Stimulated activated CD8-positive, alpha-beta memory T cell treated with anti-CD3 and anti-CD28 coated beads, Interleukin-2, amount 100 ng/mL, for 48 hours (primary cell): ENCODE measurements at places on chromosomes 13 and 19.

GRCh38 chr19:11111117-11111770 lies 22.0 kb downstream of the LDLR start:
- no peak for DNase-seq

GRCh38 chr13:67932991-67933390 lies 702.9 kb upstream of the PCDH9 start:
- no peak for DNase-seq

DNA sequence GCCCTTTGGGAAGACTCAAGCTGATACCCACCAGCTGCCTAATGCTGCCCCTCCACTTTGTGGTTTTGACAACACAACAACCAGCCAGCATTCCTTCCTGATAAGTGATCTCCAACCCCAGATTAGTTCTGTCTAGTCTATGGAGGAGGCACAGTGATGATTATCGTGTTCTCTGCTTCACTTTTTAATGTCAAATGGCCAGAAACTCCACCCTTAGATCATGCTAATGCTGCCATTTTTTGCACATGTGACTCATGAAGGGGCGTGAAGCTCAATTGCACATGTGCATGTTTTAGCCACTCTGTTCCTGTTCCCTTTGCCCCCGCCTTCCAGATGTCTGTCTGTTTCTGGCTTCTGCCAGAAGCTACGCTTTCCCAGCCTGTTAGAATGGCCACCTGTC lies 199.8 kb downstream of the COG6 start:
- no peak for DNase-seq

- no peak for DNase-seq
These were observed 24.2 kb upstream of the SLC46A3 start for GRCh38 chr13:28743020-28743419.

DNA sequence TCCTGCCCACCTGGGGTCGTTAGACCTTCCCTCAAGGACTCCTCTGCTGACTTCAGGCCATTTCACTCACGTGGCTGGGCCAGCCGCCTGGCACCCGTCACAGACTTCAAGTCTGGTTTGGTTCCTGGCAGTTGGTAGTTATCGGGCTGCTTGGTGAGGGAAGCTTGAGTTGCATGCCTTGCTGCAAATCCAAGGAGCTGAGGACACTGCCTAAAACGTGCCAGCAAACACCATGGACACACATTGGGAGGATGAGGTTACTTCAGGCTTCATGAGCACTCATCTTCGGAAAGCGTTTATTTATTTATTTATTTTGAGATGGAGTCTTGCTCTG lies 2.6 kb downstream of the GPI start:
- no peak for DNase-seq

- no peak for DNase-seq
These were observed 1318.9 kb downstream of the OLFM4 start for GRCh38 chr13:54347531-54347930.

DNA sequence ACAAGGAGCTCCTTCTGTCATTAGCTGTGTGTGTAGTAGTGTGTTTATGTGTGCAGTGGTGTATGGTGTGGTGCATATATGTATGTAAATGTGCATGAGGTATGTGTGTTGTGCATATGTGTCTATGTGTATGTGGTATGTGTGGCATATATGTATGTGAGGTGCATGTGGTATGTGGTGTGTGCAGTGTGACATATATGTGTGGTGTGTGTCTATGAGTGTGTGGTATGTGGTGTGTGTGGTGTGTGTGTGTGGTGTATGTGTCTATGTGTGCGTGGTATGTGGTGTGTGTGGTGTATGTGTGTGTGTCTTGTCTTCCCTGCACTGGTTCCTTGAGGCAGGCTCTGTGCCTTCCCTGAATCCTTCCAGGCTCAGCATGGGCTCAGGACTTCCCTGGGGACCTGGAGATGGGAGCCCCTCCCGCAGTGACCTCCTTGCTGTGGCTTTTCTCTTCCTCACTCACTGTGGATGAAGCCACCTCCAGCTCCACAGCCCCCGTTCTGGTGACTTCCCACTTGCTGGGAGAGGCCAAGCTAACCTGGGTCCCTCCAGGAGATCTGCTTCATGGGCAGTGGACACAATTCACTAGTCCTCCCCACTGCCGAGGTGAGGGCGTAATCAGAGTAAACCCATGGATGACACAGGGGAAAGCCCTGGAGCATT lies 64.2 kb downstream of the CCDC70 start:
- no peak for DNase-seq

DNA sequence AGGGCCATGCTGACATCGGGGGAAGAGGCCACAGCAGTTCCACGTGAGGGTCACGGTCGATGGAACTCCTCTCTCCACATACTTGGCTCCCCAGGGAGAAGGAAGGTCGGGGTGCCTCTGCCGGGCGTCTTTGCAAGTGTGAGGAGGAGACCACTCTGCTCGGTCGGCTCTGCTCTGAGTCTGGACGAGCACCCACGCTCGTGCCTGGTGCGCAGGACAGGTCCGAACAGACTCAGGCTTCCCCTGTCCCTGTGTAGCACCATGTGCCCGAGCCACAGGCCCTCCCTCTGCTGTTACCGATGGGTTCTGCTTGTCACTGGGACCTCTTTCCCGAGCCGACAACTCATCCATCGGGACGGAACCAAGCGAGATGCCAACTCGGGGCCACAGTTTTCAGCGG lies 35.1 kb downstream of the TMEM255B start:
- no peak for DNase-seq

- DNase-seq: no peak
These were observed 59.4 kb downstream of the SLC10A2 start for GRCh38 chr13:103006641-103007426.

GRCh38 chr19:16330806-16331690 lies 6.4 kb downstream of the KLF2 start:
- no peak for DNase-seq

DNA sequence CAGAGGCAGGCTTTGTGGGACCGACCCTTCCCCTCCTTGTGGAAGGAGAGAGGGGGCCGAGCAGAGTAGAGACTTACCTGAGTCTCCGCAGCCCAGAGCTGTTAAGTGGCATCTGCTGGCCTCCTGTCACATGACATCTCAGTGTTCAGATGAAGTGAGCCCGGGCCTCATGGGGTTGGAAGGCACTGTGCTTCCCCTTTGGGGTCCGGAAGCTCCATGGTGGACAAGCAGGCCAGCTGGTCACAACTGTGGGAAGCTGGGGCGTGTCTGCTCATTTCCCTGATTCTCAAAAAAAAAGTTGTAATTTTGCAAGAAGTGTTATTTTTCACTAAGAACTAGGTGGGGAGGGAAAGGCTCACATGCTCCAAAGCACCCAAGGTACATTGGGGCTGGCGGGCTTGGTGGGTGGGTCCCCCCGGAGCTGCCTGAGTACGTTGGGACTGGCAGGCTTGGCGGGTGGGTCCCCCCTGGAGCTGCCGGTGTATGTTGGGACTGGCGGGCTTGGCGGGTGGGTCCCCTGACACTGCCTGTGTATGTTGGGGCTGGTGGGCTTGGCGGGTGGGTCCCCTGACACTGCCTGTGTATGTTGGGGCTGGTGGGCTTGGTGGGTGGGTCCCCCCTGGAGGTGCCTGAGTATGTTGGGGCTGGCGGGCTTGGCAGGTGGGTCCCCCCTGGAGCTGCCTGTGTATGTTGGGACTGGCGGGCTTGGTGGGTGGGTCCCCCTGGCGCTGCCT lies 18.2 kb upstream of the DCUN1D2 start:
- no peak for DNase-seq

DNA sequence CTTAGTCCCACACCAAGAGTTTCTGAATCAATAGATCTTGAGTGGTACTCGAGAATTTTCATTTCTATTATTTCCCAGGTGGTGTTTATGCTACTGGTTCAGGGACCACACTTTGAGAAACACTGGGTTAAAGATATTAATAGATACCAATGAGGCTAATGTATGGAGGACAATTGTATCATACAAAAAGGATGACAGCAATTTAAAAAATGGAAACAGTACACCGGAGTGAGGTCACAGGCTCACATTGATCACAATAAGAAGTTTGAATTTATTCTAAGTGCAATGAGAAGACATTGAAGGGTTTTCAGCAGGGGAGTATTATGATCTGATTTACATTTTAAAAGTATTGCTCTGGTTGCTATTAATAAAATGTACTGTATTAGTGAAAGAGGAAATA lies 488.3 kb downstream of the PCDH17 start:
- no peak for DNase-seq

- peak; percentile 61 for DNase-seq
These were observed 630 bp downstream of the COQ8B start for GRCh38 chr19:40716031-40716481.
